ENCODE measurements at places on chromosomes 3 and 15.

DNA sequence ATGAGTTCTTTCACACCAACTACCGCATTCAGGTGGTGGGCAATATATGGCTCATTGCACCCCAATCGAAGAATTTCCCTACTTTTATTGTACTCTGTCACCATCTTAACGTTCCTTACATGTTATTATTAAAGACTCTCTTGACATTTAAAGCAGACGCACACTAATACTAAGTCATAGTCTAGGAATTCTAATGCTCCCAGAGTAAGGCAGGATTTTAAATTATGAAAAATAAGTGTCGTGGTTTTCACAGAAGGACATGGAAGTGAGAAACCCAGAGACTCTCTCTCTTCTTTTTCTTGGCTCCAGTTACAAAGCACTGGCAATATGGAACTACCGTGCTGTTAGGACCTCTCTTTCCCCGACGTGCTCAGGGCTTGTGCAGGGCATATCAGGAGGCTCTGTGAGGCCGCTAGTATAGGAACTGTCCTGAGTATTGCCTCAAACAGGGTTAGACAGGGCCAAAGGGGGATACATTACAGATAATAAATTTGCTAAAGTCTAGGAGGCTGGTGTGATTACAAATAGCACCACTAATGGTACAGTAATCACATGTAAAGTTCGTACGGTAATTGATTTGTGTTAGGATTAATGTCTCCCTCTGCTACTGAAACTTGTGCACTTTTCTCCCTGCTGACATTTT is 590.8 kb downstream of the FOXP1 start:
- DNase-seq = no peak

GRCh38 chr3:64121750-64122311 is 98.5 kb upstream of the PSMD6 start:
- no peak for DNase-seq

DNA sequence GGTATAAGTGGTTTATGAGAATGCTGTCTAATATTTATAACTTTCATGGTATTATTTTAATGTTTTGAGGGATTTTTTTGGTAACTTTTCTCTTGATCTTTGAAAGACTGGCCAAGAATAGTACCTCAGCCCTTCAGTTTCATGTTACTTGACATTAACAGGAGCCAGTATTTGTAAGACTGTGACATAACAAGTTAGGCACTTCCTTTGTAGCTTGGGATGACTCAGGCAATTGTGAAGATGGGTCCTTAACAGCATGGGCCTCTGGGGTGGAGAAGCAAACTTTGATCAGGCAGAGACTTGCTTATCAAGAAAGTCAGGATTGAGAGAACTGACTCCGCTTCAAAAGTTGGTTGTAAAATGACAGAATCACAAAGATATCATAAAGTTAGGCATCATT is 9.5 kb downstream of the LRRC49 start:
- no peak for DNase-seq

GRCh38 chr15:60695713-60696522 is 217.0 kb upstream of the ICE2 start:
- peak; percentile 58 for DNase-seq

- DNase-seq = no peak
Observed at GRCh38 chr3:129865806-129866205, 27.7 kb downstream of the TMCC1 start.

GRCh38 chr15:40102897-40103858 is 5.5 kb downstream of the BMF start:
- no peak for DNase-seq

DNA sequence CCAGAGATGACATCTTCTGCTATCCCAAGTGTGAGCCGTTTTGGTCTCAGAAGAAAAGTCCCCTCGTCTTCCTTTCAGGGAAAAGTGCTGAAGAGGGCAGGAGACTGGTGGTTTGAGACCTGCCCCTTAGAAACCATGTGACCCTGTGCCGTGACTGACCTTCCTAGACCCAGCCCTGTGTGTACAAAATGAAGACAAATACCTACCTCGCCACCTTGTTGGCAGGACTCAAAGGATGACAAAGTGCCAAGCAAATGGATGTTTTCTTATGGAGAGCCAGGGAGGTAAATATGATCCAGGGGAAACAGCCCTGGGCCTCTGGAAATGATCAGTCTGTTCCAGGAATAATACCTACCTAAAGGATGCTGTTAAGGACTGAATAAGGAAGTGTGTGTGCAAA is 41.3 kb downstream of the FAM174B start:
- DNase-seq = no peak

- DNase-seq = no peak
Observed at GRCh38 chr15:31102374-31103342, 1.1 kb upstream of the TRPM1 start.

DNA sequence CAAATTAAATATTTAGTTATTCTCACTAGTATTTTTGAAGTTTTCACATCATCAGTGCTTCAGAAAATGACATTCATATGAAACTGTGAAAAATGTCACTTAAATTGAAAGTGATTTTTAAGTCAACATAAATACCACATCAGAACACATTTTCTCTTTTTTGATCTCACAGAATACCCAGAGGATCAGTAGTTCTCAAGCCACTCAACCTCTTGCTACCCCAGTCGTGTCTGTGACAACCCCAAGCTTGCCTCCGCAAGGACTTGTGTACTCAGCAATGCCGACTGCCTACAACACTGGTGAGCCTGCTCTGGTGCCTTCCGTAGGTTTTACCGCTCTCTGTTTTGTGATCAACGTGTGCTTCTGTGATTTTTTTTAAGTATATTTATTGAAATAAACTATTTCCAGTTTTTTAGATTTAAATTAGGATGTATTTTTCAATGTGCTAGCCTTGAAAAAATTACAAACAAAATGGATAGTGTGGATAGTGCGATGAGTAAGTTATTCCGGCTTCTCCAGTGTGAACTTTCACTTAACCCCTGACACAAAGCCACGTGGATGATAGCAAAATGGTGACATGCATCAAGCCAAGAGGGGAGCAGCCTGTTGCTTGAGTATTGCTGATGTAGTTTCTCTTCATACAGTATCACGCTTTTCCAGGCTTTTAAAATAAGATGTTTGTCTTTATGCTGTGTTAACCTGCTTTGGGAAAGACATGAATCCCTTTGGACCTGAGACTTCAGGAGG is 26.5 kb downstream of the LYSMD4 start:
- no peak for DNase-seq

DNA sequence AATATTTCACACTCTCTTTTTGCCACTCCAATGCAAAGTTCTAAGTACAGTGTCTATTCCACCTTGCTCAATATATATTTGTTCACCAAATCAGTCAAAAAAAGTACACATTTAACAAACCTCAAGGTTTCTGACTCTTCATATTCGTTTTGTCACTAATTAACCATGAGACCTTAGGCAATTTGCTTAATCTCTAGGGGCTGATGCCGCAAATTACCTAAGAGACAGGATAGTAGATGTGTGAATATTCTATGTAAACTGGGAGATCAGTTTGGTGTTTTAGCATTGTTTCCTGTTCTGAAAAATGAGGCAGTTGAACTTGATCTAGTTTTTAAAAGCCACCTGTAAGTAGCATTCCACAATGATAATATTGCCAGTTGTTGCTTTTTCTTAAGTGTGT is 182.5 kb upstream of the KCNH8 start:
- DNase-seq = no peak

GRCh38 chr15:55649058-55649423 is 60.9 kb upstream of the PYGO1 start:
- no peak for DNase-seq

- DNase-seq = no peak
Observed at GRCh38 chr15:90230071-90230494, 3.7 kb downstream of the CIB1 start.

- no peak for DNase-seq
Observed at GRCh38 chr3:11582191-11582968, 61.3 kb downstream of the VGLL4 start.

- no peak for DNase-seq
Observed at GRCh38 chr3:67704322-67704721, 49.9 kb upstream of the SUCLG2 start.

DNA sequence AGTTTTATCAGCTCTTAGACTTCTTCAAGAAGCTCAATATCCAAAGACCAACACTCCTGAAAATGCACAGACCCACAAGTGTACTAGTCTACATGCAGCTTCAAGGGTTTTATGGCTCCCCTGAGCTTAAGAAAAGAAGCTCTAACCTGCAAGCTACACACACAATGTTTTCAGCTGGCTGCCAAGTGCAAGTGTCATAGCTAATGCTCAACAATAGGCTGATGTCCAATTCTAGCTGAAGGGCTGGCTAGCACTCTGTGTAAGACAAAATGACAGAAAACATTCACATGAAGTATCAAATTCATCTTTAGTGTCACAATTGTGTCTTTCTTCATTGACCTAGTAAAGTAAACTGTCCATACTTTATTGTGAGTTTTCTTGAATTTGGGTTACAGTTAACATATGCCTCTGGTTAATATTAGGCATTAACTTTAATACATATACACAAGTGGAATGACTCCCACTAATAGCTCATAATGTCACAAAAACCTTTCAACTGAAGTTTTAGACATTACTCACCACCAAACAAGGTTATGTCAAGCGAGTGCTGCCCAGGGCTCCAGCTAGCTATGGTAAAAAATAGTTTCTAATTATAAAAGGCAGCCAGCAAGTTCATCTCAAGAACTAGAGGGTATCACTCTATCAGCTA is 15.1 kb downstream of the ABI3BP start:
- no peak for DNase-seq

GRCh38 chr3:11716573-11717290 is 73.0 kb upstream of the VGLL4 start:
- DNase-seq = no peak

GRCh38 chr3:44301746-44302145 is 36.8 kb upstream of the TCAIM start:
- no peak for DNase-seq

DNA sequence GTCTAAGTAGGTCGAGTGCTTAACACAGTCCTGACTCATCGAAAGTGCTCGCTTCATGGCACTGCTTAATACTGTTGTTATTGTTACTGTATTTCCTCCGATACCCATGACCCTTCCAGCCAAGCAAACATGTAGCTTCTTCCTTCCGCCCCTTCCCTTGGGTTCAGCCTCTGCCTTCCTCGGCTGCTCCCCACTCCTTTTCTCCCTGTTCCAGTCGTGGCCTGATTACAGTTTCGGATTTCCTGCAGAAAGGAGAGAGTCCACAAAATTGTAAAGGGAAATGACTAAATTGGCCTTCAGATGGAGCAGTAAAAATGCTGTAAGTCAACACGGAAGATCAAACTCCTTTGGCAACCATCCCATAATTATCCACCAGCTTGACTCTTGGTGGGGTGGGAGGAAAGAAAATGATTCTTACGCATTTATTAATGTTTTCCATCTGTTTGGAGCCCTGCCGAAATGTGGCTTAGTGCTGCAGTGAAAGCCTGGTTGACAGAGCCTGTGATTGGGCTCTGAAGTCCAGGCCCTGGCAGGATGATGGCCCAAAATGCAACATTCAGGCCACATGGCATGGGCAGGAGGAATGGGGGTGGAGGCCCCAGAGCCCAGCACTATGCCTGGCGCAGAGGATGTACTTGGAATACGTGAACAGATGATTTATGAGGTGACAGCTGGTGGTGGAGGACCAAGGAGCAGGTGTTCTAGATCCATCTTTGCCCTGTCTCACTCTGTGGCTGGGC is 37.6 kb downstream of the FAM3D start:
- DNase-seq = no peak

DNA sequence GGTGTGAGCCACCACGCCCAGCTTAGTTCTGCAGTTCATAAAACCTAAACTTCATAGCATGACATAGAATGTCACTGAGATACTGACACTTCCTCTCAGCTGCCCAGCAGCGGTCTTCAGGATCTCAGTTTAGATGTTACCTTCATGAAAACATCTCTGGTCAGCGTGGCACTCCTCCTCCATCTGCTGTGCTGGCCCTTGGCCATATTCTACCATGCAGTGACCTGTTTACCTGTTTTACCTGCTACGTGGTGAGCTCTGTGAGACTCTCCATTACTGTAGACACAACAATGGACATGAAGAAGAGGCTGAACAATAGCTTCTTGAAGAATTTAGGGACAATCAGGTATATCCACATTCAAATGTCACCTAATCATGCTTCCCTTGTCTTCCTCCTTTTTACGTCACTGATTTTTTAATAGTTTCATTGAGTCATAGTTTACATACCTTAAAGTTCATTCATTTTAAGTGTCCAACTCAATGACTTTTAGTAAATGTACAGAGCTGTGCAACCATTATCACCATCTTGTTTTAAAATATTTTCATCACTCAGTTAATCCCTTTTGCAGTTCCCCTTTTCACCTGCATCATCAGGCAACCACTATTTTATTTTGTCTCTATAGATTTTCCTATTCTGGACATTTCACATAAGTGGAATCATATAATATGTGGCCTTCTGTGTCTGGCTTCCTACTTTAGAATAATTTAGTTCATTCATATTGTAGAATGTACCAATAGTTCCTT is 32.2 kb upstream of the PTPN23 start:
- DNase-seq = no peak

- no peak for DNase-seq
Observed at GRCh38 chr3:119470866-119471265, 2.1 kb downstream of the POGLUT1 start.

- DNase-seq = no peak
Observed at GRCh38 chr15:75952525-75952924, 48.8 kb downstream of the FBXO22 start.

DNA sequence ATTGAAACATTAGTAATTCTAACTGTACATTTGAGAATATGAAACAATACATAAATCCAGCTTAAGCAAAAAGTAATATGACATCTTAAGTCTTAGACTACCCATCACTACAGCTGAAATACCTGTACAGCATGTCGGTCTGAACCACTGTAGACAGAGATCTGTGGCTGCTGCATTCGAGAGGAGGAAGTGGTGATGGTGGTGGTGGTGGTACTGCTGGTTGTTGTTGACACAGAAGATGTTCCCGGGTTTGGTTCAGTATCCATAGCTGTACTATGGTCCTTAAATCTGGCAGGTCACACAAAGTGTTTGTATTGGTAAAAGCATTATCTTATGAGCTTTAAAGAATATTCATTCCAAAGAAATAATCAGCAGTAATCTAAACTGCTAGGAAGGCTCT is 2.9 kb downstream of the PHC3 start:
- DNase-seq = no peak

GRCh38 chr3:161222662-161223061 is 1.6 kb downstream of the NMD3 start:
- DNase-seq = no peak

- DNase-seq = no peak
Observed at GRCh38 chr15:64775551-64776401, at the start of gene RBPMS2. RBPMS2 (minus strand) TSS chr15:64775589; CDS start chr15:64775319, 270 bp downstream.

DNA sequence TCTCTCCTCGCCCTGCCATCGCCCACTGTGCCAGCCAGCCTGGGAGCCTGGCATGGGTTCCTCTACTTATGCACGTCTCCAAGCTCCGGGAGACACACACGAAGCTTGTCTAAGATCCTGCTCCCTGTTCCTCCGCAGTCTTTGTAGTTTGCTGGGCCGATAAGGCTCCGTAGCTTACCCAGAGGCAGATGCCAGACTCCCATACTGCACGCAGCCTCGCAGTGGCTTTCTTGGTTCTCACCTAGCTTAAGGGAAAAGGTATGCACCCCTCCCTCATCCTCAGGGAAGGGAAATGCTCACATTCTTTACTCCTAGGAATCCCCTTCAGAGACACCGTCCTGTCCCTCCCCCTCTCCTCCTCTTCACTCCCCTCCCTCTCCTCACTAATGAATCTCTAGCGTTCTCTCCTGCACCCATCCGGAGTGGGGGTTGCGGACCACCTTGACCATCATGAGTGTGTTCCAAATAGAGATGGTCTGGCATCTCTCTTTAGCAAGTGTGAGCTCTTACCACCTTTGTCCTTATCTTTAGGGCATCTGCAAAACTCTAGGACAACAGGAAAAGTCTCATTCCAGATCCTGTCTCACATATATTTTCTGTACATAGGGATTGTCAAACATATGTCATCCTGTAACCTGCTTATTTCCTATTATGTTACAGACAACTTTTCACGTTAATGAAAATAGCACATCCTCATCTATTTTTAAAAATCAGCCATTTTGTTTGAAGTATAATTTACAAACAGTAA is 56.5 kb downstream of the TMEM266 start:
- DNase-seq = no peak
